ENCODE measurements at places on chromosomes 7 and 10. TPM values are rescaled to one million over a fixed set of nuclear protein-coding genes. Genes with fewer than 3 reads are reported as not detected.

The TLX1 gene
- total RNA-seq: not detected

The CCL26 gene
- total RNA-seq: 1.4 TPM

The ERVW-1 gene
- total RNA-seq: not detected

The GPR22 gene
- not detected for total RNA-seq

The SMIM30 gene
- 71.1 TPM for total RNA-seq

The LIPK gene
- not detected for total RNA-seq

The GHRHR gene
- total RNA-seq: not detected

The TES gene
- total RNA-seq: 39.1 TPM

The RET gene
- total RNA-seq: 0.17 TPM

The SFTPA2 gene
- total RNA-seq: not detected

The DRGX gene
- not detected for total RNA-seq
